CD8-positive, alpha-beta T cell (primary cell): ENCODE measurements at places on chromosomes 3 and 15.

GRCh38 chr3:181823716-181824115 lies 112.0 kb downstream of the SOX2 start:
- DNase-seq: no peak

GRCh38 chr3:73568371-73568862 lies 56.3 kb downstream of the PDZRN3 start:
- DNase-seq: no peak

DNA sequence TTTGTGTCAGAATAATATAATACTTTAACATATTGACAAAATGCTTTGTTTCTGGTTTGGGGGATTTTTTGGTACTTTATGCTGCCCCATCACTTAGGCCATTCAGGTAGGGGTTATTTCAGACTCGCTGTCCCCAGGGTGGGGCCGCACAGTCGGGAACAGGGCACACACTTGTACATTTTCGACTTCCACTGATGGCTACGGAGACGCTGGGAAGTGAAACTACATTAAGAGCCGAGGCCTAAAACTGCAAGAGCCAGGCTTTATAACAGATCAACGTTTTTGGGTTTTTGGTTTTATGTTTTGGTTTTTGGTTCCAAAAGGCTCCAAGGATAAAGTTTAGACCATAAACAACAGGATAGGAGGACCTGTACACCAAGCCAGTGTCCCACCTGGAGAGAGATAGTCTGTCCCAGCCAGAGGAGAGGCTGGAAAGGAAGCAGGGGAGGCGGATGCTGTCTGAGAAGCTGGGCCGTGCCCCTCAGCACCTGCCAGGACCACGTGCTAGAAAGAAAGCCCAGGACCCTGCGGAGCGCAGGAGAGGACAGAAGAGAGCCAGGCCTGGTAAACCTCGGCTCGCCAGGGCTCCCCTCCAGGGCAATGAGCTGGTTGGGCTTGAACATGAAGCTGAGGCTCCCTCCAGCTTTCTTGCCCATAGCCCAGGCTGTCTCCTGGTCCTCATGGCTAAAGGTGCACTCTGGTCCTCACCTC lies 111.7 kb downstream of the CHSY1 start:
- no peak for DNase-seq

DNA sequence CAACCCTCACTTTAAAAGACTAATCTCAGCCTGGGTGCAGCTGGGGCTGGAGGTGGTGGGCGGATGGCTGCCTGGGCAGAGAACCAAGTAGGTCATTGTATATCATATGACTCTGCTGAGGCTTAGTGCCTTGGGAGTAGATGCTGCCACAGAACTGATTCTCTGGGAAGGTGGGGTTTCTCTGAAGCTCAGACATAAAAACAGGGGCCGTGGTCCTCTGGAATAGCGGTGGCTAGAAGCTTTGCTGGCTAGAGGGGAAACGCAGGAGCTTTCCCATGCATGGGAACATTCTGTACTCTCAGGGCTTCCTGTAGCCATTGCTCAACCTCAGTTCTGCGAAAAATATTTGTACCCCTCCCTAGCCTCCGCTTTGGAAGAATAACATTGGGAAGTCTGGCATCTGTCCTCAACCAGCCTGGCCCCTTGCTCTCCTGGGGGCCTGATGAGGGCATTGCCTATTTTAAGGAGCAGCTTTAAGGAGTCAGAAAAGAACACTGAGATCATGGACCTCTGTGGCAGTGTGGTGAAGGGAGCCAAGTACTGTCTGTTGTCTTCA lies 14.7 kb downstream of the TIMP4 start:
- no peak for DNase-seq

GRCh38 chr3:134922101-134922500 lies 127.0 kb downstream of the EPHB1 start:
- DNase-seq: no peak

- no peak for DNase-seq
These were observed 121.3 kb upstream of the THBS1 start for GRCh38 chr15:39459548-39459947.

- no peak for DNase-seq
These were observed 190.3 kb downstream of the FEZF2 start for GRCh38 chr3:62183087-62183486.

GRCh38 chr15:64681424-64682024 lies 93.9 kb downstream of the RBPMS2 start:
- no peak for DNase-seq

DNA sequence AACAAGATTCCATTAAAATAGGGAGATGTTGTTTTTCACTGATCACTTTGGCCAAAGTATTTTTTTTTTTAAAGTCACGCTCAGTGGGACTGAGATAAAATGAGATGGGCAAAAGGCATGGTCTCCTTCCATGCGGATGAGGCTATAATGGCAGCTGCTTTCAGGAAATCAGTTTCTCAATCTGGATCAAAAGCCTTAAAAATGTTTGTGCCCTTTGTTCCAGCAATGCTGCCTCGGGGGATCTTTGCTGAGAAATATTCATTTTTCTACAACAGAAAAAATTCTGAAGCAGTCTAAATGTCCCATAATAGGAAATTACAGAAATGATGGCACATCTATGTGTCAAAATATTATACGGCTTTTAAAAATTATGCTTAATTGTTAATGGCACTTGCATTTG lies 97.2 kb downstream of the SMAD6 start:
- DNase-seq: no peak

DNA sequence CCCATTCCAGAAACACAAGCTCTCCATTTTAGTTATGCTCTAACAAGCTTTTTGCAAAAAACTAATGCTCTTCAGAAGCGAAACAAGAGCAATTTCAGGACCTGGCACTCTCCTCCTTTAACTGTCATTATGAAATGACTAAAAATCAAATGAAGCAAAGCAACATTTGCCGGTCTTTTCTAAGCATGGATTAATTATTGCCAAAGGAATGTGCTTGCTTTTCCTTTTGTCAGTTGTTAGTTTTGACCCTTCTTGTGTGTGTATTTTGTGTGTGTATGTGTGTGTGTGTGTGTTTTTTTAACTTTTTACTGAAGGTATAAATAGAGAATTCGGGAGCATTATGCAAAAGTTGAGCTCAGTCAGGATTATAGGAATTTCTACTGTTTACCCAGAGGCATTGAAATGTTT lies 509.1 kb downstream of the TUSC7 start:
- no peak for DNase-seq

DNA sequence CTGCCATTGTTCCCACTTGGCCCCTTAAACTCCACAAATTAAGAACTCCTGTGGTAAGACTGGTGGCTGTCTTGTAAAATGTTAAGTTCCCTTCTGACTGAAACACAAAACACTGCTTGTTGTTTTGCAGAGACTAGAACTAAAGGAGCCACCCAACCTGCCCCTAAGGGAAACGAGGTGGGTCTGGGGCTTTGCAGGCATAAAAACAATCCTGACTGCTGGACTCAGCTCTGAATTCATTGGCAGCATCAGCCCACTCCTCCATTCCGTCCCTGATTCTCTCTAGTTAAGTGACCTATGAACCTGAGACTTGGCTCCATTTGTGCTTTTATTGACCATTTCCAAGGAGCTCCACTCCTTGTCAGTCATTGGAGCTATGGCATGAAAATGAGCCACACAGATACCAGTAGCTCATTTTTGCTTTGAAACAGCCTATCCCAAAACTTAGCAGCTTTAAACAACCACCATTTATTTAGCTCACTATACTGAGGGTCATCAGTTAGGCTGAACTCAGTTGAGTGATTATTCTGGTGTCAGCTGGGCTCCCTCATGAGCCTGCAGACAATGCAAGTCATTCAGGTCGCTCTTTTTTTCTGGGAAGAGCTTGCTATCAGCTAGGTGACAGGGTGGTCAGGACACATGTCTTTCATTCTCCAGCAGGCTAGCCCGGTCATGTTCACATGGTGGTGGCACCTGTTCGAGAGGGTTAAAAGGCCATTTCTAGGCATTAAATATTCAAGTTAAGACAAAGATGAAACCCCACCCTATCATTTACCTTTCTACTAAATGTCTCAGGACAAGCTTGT lies 175.1 kb upstream of the CTNNB1 start:
- DNase-seq: no peak

DNA sequence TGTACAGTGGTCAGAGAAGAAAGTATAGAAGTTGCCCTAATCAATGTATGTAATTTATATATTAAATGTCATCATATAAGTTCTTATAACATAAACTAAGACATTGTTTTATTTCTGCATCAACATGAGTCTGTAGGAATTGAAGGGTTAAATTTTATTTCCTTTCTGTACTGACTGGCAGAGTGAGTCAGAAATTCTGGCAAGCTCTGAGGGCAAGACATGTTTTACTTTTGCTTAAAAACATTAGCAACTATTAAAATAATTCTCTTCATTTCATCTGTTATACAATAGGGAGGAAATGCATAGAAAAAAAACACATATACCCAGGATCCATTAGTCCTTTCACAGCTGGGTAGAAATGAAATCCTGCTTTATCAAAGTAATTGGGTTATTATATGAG lies 171.4 kb upstream of the ALCAM start:
- DNase-seq: no peak

DNA sequence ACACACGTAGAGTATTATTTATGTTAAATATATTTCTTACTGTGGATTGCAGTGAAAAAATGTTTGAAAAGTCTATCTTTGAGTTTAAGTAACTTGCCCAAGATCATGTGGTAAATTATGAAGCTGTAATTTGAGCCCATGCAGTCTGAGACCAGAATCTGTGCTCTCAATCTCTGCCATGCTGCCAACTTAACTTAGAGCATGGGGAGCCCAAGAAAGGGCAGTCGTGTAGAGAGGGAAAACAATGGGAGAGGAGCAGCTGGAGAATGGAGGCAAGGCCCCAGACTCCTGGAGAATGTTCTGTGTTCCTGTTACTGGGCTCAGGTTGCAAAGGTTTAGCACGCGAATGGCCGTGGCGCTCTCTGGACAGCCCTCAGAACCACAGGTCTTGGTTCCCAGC lies 311.6 kb upstream of the RASGRP1 start:
- no peak for DNase-seq

DNA sequence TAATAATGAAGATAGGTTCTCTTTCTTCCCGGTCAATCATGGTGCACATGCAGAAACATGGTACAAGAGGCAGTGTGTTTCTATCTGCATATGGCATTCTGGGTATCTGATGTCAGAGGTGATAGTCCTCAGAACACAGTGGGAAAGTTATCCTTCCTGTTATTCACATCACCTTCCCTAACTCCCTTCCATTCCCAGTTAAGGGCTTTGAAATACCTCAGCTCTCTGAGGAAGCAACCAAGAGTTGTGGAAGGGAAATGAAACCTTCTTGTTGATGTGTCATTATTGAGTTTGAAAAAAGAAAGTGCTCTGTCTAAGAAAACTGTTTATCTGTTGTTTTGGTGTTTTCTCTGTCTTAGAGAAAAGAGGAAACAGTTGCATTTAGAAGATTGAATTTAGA lies 21.9 kb upstream of the P2RY13 start:
- no peak for DNase-seq

GRCh38 chr3:69871251-69871650 lies 128.3 kb upstream of the SAMMSON start:
- DNase-seq: no peak

- DNase-seq: no peak
These were observed 76.9 kb downstream of the PLCH1 start for GRCh38 chr3:155667988-155668387.

DNA sequence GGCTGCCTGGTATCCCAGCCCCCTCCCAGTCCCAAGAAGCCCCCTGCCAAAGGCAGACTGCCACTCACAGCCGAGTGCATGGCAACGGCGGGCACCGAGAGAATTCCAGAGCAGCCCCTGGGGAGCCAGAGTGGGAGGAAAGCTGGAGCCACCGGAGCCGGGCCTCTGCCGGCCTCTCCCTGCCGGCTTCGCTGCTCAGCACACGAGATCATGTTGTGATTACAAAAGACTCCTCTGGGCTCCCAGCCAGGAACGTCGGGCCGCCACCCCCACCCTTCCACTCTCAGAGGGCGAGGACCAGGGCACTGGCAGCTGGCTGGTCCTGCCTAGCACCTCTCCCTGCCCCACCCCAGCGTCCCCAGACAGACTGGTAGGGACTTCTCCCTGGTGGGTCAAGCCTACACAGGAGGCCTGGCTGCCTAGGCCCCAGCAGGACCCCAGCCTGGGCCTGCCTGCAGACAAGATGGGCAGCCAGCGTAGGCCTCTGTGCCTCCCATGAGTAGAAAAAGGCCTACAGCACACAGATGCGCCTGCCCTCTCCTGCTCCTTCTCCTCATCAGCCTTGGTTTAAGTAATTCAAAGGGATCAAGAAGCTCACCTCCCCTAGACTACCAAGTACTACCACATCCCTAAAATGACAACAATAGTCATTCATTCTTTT lies at the start of gene CCDC9B:
Gene CCDC9B (minus strand): TSS at position 200 of the 661 bp plus-strand sequence. CDS start 120 bp downstream, at position 80.
- DNase-seq: no peak

DNA sequence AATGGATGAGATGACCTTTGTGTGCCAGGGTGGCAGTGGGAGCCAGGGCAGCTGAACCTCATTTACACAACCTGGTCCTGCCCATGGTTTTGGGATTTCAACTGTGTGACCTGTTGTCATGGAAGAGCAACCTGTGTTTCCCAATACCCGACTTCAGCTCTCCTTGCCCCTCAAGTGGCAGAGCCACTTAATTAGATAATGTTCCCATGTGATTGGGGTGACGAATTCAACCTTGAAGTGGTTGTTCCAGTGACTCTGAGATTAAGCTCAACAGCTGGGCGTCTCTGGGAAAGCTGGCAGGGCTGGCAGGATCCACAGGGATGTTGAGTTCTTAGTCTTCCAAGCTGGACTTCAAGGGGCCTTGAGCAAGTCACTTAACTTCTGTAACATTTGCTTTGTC lies 71.0 kb downstream of the THSD4 start:
- no peak for DNase-seq

DNA sequence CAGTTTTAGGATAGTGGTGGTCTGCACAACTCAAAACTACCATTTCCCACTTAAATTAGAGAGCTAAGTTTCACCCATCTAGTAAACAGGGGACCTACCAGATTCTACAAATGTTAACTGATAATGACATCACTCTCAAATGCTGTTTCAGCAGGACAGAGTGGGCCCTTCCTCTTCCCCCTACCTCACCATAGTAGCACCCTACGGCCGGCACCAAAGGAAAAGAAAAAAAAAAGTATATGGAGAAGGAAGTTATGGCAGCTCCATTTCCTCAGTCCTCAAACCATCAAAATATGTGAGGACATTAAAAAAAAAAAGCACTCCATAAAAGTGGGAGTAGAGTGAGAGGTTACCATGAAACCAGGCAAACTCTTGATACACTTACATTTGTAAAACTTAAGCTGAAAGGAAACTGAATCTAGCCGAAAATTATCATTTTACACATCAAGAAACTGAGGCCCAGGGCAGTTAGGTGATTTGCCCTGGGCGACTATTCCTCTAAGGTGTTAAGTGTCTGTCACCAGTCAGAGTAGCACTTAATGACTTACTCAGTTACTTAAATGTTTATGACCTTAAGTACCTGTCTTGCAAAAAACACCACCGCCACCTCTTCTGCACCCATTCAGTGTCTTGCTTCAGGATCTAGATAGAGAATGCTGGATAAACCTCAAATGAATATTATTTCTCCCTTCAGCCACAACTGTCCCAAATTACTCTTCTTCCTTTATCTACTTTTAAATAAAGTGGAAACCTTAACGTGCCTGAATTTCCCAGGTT lies 2.7 kb downstream of the MSL2 start:
- no peak for DNase-seq

GRCh38 chr3:102091358-102091757 lies 242.0 kb downstream of the NFKBIZ start:
- no peak for DNase-seq
